ENCODE measurements at places on chromosomes 1 and 21.
A peak's percentile ranks its signal among the peaks of the same experiment; 100 is the strongest.

DNA sequence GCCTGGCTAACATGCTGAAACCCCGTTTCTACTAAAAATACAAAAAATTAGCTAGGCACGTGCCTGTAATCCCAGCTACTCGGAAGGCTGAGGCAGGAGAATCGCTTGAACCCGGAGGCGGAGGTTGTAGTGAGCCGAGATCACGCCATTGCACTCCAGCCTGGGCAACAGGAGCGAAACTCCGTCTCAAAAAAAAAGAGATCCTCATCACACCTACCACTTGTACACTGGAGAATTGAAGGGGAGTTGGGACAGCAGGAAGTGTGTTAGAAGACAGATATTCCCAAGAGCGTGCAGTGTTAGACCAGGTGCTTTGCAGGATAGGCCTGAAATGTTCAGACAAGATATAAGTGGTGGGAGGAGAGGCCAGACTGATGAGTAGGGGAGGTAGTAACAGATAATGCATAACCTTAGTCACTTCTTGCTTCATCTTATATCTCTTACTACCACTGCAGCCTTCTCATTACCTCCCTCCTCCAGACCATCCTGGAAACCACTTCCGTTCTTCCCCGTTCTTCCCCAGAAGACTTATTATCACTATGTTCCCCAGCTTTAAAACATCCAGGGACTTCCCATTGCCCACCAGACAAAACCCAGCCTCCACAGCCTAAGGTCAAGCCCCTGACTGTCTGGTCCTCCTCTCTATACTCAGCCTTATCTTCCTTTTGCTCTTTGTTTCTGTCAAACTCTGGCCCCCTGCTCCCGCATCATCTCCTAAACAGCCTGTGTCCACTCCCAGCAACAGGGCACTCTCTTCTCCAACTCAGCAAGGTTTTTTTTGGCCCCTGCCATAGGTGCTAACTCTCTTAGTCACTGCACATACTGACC, 21.3 kb downstream of the FAM20B start:
- DNase-seq = no peak

- DNase-seq = no peak
Measured at GRCh38 chr1:211378844-211379243, 52.2 kb downstream of the TRAF5 start.

GRCh38 chr21:45109831-45110492, 35.6 kb downstream of the ADARB1 start:
- DNase-seq = no peak

- DNase-seq = no peak
Measured at GRCh38 chr1:239896569-239896968, 195.1 kb upstream of the FMN2 start.

DNA sequence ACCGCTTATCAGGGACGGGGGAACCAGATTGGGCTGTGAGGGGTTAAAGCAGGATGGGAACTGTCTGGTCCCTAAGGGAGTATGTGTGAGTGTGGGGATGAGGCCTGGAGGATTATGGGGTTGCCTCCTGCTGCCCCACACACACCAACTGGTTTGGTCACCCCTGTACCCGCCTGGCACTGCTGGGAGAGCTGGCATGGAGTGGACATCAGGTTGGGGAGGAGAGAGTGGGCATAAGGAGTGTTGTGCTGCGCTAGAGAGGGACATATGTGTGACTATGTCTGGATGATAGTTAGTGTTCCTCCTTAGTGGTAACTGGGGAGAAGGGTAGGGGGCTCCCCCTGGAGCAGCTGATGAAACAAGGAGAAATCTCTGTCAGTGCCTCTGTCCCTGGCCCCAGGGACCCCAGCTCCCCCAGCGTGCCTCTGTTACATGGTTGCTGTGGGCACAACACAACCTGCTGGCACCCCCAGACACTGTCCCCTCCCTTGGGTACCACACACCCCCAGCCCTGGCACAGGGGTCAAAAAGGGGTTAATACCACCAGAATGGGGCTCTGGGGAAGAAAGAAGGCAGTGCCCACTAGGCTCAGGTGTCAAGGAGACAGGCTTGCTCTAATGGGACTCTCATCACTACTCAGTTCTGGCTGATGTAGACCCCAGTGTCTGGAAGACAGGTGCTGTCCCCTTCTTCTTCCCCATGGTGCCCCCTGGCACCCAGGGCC, 1.9 kb downstream of the ZBTB7B start:
- no peak for DNase-seq

DNA sequence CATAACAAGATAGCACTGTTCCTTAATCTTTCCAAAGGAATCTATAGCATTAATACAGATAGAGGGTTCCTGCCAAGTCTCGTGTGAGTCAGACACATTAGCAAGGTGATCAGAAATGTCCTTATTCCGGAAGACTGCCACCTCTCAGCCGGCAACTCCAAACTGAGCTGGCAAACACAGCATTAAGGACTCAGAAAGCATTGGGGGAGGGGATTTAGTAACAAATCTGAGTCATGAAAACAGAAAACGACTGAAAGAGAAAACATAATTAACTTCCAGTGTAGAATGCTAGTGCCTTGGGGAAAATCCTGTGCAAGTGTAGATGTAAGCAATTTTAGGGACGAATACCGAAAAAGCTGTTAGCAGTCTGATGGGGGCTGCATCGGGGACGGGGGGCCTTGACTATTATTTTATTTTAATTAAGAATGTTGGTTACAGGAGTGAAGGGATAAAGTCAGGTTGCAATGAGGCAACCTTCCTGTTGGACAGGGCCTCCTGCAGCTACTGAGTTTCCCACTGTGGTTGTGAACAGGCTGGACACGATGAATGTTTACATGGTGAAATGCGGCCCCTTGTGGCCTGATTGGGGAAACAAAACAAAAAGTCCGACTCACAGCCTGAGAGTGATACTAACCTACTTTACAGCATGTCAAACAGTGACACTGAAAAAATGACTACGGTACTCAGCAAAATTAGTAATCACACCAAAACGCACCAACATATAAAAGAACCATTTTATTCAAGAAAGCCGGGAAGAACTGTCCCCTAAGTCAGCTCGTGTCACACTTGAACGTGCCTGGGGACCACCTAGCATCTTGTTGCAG, 20.7 kb downstream of the MIS18A start:
- peak; percentile 83 for DNase-seq

DNA sequence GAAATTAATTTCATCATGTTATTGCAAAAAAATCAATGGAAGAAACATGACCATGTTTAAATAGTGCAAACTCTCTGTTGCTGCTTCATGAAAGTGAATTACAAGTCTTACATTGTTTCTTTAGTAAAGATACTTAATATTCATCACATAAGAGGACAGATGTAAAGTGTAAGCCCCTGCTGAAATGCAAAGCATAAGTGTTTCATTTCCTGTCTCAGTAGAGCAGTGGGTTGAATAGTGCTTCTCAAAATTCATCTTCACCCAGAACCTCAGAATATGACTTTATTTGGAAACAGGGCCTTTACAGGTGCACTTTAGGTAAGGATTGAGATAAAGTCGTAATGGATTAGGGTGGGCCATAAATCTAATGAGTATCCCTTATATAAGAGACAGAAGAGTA, 738.4 kb upstream of the RGS18 start:
- DNase-seq = no peak

DNA sequence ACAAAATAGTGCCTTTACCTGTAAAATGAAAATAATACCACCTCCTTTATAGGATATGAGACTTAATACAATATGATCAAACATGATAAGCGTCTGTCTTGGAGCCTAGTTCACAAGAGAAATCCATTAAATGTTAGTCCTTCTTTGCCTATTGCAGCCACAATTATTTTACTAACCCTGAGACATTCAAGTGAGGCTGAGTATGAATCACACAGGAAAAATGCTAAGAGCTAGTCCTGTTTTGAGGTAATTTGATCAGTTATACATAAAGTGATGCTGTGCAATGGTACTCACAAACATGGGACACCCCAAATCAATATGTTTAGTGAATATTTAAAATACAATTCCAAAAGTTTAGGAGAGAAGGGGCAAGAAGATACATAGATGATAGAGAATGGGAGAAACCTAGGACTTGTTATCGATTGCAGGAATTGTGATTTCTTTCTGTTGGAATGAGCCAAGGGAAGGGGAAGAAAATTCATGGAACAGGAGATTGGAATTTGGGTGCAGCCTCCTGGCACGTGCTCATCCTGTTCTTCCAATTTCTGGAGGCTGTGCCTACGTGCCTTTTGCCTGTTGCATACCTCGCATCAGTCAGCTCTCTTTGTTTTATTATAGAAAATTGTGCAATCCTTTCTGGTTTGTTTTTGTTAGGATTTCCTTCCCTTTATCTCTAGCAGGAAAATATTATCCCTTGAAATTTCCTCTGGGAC, 39.9 kb upstream of the BACH1 start:
- DNase-seq = no peak

DNA sequence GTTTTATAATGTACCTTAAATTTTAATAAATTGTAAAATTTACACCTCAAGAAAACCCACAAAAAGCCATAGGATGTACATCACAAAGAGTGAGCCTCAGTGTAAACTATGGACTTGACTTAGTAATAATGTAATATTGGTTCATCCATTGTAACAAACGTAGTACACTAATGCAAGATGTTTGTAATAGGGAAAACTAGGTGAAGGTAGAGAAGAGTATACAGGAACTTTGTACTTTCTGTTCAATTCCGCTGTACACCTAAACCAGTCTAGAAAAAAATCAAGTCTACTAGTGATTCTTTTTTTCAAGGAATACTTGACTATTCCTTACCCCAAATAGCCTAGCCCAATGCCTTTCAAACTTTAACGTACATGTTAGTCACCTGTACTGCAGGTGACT, 222.3 kb upstream of the FGGY start:
- no peak for DNase-seq

GRCh38 chr1:83931658-83932253, 67.2 kb downstream of the TTLL7 start:
- peak; percentile 51 for DNase-seq

- DNase-seq = no peak
Measured at GRCh38 chr1:22201023-22201422, 58.1 kb upstream of the WNT4 start.

- no peak for DNase-seq
Measured at GRCh38 chr1:114388432-114389003, 122.5 kb downstream of the TRIM33 start.

- DNase-seq = no peak
Measured at GRCh38 chr1:203052601-203053000, 26.3 kb downstream of the PPFIA4 start.

DNA sequence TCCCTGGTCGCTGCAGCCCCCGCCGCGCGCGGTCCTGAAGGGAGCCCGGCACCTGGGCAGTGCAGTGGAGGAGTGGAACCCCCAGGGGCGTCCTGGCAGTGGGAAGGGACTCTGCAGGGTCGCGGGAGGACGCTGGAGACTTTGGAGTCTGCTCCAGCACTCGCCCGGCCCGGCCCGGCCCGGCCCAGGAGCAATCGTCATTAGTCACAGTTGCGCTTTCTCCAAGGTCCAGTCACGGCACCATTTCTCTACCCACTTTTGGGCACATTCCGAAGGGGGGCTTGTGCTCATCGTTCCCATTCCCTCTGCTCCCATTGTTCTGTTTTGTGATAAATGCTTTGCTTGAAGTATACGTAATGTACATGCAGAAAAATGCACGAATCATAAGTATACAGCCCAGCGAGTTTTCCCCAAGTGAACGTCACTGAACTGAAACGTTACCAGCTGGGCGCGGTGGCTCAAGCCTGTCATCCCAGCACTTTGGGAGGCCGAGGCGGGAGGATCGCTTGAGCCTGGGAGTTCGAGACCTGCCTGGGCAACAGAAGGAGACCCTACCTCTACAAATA, 999 bp downstream of the THAP3 start:
- no peak for DNase-seq

GRCh38 chr1:151222130-151222529, 23.8 kb downstream of the PIP5K1A start:
- peak; percentile 46 for DNase-seq

DNA sequence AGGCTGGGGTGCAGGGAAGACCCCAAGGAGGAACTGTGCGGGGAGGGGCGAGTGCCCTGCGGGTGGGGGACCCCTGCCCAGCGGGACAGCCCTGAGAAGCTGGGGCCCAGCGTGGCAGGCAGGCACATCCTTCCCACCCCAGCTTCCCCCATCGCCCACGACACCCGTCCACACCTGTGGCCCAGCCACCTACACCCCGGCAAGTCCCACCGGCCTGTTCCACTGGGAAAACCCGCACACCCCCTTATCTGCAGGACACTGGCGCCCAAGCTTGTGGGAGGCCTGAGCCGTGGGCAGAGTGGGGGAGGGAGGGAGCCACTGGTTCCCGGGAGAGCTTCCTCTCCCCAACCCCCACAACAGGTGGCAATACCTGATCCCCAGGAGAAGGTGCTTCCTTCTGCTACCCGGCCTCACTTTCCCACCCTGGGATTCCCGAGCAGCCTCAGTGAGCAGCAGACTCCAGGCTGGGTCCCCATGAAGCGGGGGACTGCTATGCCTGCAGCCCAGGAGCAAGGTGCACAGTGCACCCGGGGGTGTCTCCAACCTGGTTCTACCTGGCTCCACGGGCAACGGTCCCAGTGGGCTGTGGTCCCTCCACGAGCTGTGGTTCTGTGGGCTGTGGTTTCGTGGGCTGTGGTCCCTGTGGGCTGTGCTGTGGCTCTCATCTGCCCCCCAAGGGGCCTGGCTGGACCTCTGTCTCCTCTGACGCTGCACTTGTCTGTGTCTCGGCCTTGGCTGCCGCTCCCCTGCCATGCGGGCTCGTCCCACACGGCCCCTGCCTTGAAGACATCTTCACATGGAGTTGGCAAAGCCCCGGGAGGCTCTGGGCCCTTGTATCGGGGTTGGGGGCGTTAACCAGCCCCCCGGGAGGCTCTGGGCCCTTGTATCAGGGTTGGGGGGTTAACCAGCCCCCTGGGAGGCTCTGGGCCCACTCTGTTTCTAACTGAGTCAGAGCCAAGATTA, 37.8 kb upstream of the POFUT2 start:
- no peak for DNase-seq

DNA sequence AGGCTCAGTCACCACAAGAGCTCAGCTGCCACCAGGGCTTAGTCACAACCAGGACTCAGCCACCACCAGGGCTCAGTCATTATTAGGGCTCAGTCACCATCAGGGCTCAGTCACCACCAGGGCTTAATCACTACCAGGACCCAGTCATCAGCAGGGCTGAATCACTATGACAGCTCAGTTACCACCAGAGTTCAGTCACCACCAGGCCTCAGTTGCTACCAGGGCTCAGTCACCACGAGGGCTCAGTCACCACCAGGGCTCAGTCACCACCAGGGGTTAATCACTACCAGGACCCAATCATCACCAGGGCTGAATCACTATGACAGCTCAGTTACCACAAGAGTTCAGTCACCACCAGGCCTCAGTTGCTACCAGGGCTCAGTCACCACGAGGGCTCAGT, 196.2 kb downstream of the NPHP4 start:
- no peak for DNase-seq

GRCh38 chr21:24223624-24224023, 1383.7 kb downstream of the MRPL39 start:
- no peak for DNase-seq

- no peak for DNase-seq
Measured at GRCh38 chr1:50693829-50694228, 266.2 kb downstream of the FAF1 start.

DNA sequence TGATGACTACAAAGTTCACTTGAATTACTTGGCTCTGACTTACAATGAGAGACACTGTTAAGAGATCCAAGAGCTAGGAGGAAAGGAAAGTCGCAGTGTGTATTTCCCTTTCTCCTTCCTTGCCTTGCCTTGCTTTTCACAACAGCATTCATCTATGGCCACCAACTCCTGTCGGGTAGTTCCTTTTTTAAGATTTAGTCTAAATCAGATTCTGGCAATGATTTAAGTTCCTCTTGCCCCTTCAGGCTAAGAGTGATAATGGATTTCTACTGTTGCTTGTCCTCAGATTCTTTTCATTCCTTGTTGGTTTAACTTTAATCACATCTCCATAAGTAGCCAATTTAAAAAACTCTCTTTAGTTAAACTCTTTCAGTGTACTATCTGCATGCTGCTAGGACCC, 91.9 kb downstream of the GTF2B start:
- no peak for DNase-seq

- peak; percentile 64 for DNase-seq
Measured at GRCh38 chr1:32393832-32394140, 455 bp downstream of the BSDC1 start.

Data from D341Med (cell line).